Activated naive CD8-positive, alpha-beta T cell treated with anti-CD3 and anti-CD28 coated beads for 36 hours (primary cell): ENCODE measurements at places on chromosomes 12 and 14.
A peak's percentile ranks its signal among the peaks of the same experiment; 100 is the strongest.

- no peak for DNase-seq
Measured at GRCh38 chr12:121064116-121064515, 25.1 kb upstream of the OASL start.

- DNase-seq, result no peak
Measured at GRCh38 chr14:55074662-55075061, 23.2 kb downstream of the MAPK1IP1L start.

- no peak for DNase-seq
Measured at GRCh38 chr12:95506707-95507523, 33.0 kb downstream of the METAP2 start.

DNA sequence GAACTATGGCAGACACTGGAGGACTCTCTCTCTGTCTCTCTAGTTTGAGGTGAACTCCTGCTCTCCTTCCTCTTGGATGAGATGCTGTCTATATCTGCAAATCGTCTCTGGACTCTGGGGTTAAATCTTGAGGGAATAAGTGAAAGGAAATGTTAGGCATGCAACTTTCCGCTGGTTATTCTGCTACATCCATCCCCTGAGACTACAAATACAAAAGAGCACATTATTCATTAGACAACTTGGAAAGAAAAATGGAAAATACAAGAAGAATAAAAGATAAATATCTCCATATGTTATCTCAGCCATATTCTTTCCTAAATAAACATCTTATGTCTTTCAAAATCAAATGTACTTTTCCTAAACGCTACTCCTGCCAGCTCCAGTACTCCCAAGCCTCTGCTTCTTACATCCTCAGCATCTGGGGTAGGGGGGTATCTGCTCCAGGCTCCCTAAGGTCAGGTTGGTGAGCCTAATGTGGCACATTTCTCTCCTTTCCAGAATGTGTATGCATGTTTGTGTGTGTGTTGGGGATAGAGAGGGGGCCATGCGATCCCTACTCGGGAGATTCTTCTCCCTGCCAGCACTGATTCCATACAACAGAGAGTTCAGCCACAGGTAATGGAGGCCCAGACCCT, 102.9 kb upstream of the FSCB start:
- no peak for DNase-seq

GRCh38 chr12:106671840-106672239, 89.0 kb downstream of the RFX4 start:
- no peak for DNase-seq

GRCh38 chr14:92400579-92401444, 77.8 kb downstream of the SLC24A4 start:
- no peak for DNase-seq

DNA sequence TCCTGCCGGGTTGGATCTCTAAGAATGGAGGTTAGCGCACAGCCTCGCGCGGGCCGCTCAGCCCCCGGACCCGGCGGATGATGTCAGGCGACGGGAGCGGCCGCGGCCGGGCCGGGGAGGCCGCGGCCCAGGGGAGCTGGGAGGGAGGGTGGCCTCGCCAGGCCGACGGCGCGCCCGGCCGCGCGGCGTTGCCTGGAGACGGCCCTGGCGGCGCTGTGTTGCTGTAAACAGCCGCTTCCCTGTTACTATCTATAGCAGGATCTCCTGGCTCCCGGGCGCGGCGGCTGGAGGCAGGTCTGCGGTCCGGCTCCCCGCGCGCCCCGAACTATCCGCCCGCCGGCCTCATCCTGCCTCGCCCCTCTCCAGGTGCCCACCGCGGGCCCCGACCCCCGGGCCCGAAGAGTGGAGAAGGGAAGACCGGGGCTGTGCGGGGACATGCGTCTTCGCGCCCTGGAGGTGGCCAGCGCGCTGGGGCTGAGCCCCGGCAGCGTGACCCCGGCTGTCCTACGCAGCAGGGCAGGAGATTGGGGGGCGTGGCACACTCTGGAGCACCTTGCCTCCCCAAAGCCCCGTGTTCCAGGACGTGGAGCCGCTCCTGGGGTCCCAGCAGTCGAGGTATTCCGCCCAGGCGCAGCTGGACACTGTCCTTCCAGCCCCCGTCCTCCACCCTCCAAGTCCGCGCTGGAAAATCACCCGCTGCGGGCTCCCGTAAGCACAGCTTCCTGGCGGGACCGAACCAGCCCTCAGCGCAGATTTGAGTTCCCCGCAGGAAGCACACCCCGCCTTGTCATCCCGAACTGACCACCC, 1.4 kb upstream of the FOS start:
- peak; percentile 61 for DNase-seq

DNA sequence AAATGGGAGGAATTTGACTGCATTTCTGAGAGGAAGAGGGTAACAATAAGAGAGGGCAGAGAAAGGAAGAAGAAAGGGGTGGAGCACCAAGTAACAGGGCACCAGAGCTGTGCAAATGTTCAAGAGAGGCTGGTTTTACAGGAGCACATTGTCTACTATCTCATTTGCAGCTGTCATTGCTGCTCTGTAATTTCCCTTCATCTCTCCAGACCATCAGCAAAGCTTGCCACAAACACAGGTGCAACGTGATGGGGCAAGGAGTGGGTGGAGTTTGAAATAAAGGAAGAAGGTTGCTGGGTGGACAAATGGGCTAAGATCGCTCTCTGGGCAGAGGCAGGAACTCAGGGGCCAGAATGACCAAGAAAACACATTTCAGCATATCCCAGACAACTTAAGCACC, 47.9 kb upstream of the PLEKHG6 start:
- no peak for DNase-seq

DNA sequence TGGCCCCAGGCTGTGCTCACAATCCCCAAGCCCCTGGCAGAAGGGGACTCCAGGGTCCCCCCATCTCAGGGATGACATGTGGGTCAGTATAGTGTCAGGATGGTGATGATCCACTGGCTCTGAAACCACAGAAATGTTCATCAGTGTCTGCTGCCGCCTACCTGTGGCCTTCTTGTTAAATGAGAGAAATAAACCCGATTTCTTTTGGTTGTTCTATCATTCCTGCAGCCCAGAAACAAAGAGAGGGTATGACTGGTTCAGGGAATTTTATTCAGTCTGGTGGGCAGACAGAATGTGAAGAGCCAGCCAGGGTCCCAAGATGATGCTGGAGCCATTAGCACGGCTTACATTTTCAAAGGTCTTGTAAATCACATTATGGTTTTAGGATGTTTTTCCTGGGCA, 86.6 kb downstream of the CRADD start:
- no peak for DNase-seq

DNA sequence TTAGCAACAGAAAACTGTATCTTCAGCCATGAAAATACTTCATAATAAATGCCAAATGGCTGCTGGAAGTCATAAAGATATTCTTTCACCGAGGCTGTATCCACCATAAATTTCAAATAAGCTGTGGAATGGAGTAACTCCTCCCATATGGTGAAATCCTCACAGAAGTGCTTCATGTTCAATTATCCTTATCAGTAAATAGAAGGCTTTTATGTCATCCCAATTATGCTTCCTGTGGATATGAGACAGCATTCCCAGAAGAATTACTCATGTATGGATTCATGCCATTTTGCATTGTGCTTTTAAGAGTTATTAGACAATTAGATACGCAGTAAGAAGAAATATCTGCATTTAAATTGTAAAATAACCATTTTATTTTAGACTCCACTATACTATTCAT, 99.0 kb downstream of the RTN1 start:
- DNase-seq, result no peak

GRCh38 chr12:24608637-24609285, 340.1 kb downstream of the BCAT1 start:
- DNase-seq, result no peak

DNA sequence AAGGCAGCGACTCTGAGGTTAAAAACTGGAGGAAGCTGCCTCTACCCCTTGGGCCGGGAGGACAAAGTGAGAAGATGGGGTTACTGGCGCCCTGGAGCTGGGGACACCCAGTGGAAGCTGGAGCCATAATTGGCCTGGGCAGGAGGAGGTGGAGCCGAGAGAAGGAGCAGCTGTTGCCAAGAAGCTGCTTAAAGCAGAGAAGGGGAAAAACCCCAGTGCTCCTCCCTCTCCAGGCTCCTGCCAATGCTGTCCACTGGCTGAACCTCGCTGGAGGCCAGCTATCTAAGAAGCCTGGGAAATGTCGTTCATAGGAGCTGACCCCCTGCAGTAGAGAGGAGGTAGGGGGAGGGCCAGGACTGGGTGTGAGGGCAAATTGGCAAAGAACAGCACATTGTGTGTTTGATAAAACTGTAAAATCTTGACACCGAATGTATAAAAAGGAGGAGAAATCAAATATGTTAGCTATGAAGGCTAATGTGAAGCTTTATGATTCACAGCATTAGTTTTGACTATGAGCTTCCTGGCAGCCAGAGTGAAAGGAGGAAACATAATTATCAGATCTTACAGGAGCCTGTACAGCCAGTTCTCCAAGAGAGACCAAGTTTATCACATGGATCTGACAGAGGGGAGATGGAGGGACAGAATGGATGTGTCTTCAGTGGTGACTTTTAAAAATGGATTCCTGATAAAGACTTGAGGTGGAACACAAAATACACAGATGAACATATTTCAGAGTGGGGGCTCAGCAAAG, 9.5 kb downstream of the HHIPL1 start:
- no peak for DNase-seq

DNA sequence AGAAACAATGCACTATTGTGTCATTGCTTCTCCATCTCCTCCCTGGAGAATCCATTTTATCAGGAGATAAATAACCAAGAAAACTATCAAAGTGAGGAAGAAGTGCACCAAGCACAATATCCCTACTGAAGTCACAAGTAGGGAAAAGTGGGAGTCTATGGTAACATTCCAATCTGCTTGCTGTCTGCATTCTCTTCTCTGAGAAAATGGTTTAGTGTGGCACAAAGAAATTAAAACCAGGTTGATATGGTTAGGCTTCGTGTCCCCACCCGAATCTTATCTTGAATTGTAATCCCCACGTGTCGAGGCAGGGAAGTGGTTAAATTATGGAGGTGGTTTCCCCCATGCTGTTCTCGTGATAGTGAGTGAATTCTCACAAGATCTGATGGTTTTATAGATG, 209.7 kb downstream of the PRKD1 start:
- no peak for DNase-seq

- no peak for DNase-seq
Measured at GRCh38 chr14:84591827-84592445, 938.0 kb upstream of the FLRT2 start.

GRCh38 chr12:96352161-96352835, 47.9 kb downstream of the CDK17 start:
- no peak for DNase-seq

DNA sequence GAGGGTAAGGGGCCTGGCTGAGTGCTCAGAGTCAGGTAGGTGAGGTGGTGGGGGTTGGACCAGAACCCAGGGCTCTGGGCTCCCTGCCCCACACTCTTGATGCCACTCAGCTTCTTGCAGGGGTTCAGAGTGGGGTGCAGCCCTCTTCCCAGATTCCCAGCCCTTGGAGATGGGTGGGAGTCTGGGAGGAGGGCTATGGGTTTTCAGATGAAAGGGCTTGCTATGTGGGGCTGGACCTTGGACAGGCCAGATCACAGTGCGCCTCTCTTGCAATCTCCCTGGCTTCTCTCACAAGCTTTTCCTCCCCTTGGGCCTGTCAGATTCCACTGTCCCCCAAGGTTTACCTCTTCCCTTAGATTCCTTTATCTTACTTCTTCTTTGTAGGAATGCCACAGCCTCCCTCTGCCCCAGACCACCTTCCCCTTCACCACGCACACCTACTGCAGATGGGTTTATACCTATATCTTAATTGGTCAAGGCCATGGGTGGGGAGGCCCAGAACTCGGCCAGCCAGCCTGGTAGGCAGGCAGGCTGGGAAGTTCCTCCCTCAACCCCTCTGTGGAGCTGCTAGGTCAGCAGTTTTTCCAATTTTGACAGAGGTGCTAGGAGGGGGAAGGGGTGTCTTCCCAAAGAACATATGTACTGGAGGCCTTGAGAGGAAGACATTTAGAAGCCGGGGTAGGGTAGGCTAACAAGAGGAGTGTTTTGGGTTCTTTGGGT, 1.4 kb downstream of the NYNRIN start:
- no peak for DNase-seq

- DNase-seq, result peak; percentile 9
Measured at GRCh38 chr14:54572316-54572715, 5.4 kb downstream of the SAMD4A start.

- no peak for DNase-seq
Measured at GRCh38 chr14:104518659-104519350, 60.8 kb upstream of the C14orf180 start.

DNA sequence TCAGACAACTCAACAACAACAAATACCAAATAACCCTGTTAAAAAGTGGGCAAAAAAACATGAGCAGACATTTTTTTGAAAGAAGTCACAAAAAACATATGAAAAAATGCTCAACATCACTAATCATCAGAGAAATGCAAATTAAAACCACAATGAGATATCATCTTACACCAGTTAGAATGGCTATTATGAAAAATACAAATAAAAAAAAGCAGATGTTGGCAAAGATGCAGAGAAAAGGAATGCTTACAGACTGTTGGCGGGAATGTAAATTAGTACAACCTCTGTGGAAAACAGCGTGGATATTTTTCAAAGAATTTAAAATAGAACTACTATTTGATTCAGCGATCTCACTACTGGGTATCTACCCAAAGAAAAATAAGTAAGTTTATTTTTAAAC, 114.0 kb downstream of the SLC38A4 start:
- DNase-seq, result no peak

GRCh38 chr12:123382684-123383083, 1.2 kb upstream of the KMT5A start:
- DNase-seq, result no peak

- no peak for DNase-seq
Measured at GRCh38 chr14:103533999-103534575, 5.1 kb downstream of the TRMT61A start.

- peak; percentile 28 for DNase-seq
Measured at GRCh38 chr12:106248312-106248845, 559 bp upstream of the CKAP4 start.

- DNase-seq, result peak; percentile 2
Measured at GRCh38 chr12:101696251-101697196, 916 bp upstream of the CHPT1 start.

- DNase-seq, result no peak
Measured at GRCh38 chr12:71756054-71756690, 1.5 kb downstream of the RAB21 start.

DNA sequence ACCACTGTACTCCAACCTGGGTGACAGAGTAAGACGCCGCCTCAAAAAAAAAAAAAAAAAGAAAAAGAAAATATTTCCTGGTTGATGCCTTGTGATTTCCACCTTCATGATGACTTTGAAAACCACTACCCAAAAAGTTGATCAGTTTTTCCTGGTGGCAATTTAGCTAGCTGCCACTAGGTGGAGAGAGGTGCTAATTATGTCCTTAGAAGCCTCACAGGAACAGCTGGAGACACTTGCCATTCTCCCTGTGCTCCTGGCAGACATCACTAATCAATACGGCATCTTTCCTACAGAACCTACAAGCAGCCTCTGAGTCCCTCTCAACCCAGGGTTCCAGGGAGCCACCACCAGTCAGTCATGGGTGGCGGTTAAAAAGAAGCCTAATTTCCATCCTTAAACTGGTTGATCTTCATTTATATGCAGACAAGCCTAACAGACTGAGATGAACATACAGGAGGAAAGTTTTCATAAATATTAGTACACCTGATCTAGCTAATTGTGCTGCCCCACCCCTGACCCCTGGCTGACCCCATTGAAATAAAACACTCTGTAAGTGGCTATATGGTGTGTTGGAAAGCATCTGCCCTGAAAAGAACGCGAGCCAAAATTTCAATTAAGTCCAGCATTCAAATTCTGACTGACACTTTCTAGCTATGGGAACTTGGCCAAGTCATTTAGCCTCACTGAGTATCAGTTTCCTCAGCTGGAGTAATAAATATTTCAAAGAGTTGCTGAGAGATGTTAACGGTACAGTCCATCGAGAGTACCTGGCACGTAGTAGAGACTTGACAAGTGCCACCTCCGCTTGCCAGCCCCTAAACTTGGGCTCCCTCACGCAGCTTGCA, 6.2 kb upstream of the OAS1 start:
- peak; percentile 12 for DNase-seq

- no peak for DNase-seq
Measured at GRCh38 chr14:89112720-89113119, 288.3 kb downstream of the TTC8 start.
